Stimulated activated CD4-positive, alpha-beta T cell treated with anti-CD3 and anti-CD28 coated beads, Interleukin-15, amount 100 ng/mL, for 48 hours (primary cell): ENCODE measurements at places on chromosomes 6 and 20.

GRCh38 chr6:35474942-35475570 lies 6.9 kb downstream of the RPL10A start:
- no peak for DNase-seq

DNA sequence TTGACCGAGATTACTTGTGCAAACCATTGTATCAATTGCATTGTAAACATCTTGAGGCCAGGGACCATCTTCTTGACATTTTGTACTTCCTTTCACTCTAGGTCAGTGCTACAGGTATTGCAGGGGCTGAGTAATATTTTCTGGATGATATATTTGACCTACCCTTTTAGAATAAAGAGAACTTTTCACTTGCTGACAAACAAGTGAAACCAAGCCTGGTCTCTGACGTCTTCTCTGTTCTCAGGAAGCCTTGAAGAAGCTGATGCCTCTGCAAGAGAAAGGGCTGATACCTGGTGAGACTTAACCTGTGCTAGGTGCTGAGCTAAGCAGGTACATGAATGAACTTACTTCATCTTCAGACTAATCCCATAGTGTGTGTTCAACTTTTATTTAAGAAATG lies 60.5 kb upstream of the GGTLC1 start:
- DNase-seq: no peak

DNA sequence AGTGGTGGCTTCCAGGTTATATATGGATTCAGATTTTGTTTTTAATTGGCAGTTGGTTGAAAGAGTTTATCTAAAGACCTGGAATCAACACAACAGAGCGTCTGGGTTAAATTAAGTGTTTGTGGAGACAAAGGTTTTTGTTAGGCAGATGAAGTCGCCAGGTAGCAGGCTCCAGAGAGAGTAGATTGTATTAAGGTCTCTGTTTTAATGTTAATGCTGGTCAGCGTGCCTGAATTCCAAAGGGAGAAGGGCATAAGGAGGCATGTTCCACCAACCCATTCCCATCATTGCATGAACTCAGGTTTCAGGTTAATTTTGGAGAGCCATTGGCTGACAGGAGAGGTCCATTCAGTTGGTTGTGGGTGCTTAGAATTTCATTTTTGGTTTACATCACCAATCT lies 744.1 kb upstream of the GJE1 start:
- DNase-seq: no peak

GRCh38 chr6:79201143-79201542 lies 33.3 kb downstream of the HMGN3 start:
- DNase-seq: no peak

DNA sequence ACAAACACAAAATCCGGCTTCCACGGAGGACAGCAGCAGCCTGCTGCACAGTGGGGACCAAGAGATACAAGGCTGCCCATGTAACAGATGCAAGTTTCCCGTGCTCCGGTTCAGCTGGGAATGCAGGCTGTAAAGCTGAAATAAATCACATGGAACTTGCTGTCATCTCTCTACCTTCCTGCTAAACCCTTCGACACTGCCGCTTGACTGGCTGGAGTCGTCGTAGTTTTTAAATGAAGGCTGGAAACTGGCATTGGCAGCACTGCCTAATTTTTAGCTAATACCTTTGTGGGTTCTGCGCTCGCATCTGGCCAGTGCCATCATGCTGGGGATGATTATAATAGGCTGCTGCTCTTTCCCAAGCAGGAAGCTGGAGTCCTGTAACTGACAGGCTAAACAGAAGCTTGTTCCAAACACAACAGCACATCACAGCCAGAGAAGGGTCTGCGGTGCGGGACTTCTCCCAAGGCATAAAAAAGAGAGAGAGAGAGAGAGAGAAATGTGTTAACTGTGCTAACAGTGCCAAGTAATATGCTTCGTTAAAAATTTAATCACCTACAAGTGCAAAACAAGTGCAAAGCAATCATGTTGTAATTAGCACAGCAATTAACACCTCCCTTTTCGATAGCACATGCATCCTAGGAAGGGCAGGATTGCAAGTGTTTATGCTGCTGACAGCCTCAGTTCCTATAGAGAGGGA lies 146.1 kb downstream of the TFAP2A start:
- no peak for DNase-seq

DNA sequence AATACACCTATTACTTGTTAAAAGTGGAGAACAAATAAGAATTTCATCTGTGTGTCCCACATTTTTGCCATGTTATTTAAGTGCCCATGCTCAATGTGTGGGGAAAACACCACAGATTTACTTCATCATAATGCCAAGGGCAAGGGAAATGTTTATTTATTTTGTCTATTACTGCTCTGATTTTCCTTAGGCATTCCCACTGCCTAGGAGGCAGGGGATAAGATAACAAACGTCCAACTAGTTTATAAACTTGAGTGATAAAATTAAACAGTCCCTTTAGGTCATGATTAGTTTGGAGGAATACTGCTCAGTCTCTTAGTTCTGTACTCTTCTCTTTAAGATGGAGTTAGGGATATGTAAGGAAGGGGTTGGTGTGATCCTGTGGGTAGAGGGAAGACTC lies 598.4 kb upstream of the MARCKS start:
- no peak for DNase-seq

DNA sequence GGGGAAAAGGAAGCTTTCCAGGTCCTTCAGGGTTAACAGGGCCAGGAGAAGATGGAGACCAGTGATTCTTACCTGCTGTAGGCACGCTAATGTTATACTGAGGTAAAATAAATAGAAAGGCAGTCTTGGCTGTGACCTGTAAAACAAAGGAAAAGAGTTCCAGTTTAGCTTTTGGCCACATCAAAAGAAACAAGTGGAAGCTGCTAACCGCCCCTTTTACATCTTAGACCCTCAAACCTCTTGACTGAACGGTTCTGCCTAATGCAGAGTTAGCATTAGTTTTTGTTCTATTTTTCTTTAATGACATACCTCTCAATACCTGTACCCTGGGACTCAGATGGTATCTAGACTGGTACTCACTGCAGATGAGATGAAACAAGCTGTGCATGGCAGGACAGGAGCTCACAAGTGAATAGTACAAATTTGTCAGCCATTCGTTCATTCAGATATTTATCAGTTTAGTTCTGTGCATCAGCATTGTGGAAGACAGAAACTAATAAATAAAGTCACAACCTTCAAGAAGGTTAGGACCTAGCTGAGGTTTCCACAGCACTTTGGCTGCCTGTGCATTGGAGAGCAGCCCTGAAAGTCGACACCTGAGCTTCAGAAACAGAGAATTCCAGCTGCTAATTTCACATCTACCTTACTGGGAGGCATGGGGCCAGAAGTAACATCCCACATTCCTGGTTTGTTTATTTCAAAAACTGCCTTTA lies 41.0 kb downstream of the TRAM2 start:
- no peak for DNase-seq

DNA sequence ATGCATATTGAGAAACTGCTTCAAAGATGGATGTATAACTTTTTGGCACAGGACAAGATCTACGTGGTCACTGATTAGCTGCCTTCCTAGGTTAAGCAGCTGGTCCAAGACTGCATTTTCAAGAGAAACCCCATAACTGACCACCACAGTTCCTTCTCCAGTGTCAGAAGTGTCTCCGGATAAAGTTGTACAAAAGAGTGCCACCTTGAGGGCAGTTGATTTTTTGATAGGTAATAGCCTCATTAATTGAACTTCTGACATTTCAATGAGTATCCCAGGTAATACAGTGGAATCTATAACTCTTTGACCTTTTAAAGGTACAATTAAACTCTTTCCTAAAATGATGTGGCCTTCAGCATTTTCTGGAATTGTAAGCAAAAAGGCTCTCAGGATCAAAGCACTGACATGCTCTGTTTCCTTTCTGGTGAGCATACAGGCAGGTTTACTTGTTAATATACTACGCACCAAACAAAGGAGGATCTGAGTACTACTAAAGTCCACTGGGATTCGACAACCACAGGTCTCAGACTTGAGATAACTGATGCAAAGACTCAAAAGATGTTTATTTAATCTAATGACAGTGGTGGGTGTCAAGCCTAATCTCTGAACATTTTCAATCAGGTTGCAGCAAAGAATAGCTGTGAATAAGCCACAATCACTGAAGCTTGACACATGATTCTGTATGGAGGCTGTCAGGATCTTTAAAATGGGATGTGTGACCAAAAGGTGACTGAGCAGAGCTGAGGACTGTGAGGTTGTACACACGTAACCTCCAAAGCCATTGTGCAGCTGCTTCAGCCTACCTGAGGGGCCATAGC lies 21.2 kb downstream of the MKKS start:
- no peak for DNase-seq

- DNase-seq: no peak
Measured at GRCh38 chr6:40720375-40720748, 133.2 kb upstream of the LRFN2 start.

DNA sequence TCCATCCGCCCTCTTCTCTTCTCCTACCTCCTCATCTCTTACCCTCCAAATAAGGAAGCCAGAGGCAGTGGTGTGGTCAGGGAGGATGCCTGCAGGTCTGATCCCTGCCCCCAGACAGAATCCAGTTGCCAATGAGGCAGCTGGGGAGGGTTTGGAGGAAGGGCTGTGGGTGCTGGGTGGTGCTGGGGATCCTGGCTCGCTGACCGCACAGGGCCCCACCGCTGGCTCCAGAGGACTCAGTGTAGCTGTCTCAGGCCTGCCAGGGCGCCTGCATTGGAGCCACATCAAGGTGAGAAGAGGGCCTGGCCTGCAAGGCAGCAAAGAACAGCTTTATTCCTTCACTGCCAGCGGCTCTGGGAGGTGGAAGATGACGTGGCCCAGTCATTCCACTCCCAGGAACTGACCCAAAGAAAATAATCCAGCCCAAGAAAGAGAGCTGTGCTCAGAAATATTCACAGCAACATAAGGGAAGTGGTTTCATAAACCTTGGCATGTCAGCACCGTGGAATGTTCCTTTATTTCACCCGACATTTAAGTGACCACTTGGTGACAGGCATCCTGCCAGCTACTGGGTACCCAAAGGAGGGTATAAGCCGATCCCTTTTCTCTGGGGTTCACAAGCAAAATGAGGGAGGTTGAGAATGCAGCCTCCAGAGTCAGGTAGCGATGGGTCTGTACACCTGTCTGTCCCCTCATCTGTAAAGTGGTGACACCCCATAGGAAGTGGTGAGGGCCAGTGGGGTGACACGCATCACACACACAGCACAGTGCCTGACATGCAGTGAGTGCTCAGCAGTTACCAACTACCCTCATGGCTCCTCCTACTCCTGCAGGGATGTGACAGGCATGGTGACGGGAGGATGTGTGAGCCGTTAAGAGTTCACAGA lies 125.1 kb downstream of the SNX5 start:
- DNase-seq: no peak

GRCh38 chr6:113396730-113397129 lies 460.4 kb upstream of the MARCKS start:
- no peak for DNase-seq

DNA sequence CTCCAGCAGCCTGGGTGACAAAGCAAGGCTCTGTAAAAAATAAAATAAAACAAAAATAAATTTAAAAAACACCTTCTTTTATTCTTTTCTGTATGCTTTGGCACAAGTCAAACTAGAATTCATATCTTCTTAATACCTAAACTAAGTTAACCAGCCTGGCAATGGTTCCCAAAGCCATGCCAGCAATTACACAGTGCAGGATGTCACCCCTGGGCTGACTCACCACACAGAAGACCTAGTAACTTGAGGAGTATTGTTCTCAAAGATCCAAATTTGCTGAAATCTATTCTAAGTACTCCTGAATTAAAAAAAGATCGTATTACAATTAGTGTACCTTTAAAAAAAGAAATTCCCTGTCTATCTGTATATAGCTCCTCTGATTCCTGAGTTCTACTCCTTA lies 162.7 kb upstream of the SGK1 start:
- no peak for DNase-seq

DNA sequence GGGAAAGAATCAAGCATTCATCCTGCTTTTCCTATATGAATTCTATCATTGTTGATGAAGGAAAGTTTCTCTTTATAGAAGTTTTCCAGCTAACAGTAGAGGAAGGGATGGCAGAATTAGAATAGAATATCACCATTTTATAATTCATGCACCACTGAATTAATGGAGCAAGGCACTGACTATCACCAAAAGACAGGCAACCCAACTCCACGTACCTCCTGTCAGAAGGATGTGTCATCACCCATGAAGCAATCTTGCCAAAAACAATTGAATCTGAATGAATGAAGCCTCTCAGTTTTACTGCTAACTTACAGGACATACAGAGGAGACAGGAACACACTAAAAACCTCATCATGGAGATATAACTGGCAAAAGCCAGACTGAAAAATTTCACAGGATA lies 122.4 kb downstream of the NFATC2 start:
- no peak for DNase-seq

DNA sequence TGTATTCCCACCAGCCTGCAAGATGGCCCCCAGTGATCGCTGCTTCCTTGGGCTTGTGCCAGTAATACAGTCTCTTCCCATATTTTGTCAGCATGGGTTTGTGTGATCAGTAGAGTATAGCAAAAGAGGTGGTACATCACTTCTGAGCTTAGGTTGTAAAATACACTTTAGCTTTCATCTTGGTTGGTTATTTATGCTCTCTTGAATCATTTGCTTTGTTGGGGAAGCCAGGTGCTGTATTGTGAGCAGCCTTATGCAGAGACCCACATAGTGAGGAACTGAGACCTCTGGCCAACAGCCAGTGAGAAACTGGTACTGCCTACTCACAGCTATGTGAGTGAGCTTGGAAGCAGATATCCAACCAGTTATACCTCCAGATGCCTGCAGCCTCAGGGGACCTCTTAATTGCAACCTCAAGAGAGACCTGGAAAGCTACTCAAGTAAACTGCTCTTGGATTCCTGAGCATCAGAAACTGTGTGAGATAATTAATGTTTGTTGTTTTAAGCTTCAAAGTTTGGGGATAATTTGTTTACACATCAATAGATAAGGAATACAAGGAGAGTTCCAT lies 229.3 kb downstream of the FARS2 start:
- DNase-seq: no peak

- DNase-seq: no peak
Measured at GRCh38 chr6:44529146-44529905, 141.8 kb downstream of the CDC5L start.

DNA sequence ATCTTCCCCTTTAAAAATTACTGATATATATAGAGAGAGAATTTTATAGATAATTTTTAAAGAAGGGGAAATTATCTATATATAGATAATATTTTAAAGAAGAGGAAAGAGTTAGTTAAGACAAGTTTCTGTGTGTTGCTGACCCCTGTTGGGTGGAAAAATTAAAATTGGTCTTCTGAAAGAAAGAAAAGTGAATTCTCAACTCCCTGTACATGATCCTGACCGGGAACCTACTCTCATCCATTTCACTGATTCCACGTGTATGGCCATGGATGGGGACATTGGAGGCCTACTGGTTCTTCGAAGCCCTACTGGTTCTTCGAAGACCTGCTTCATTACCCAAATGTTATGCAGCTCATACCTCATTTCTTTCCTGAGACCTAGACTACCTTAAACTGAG lies 53.0 kb upstream of the TCF21 start:
- no peak for DNase-seq

- DNase-seq: no peak
Measured at GRCh38 chr6:143513410-143513809, 1.9 kb upstream of the FUCA2 start.

- peak; percentile 76 for DNase-seq
Measured at GRCh38 chr6:27753668-27754407, 158.4 kb downstream of the OR2B2 start.

- DNase-seq: no peak
Measured at GRCh38 chr6:89669002-89669401, 30.5 kb upstream of the LYRM2 start.

GRCh38 chr6:24931718-24932691 lies 3.8 kb downstream of the RIPOR2 start:
- no peak for DNase-seq

- DNase-seq: no peak
Measured at GRCh38 chr6:35436071-35436857, 15.9 kb upstream of the FANCE start.
